ENCODE measurements at places on chromosomes 6 and 20.
A peak's percentile ranks its signal among the peaks of the same experiment; 100 is the strongest.

DNA sequence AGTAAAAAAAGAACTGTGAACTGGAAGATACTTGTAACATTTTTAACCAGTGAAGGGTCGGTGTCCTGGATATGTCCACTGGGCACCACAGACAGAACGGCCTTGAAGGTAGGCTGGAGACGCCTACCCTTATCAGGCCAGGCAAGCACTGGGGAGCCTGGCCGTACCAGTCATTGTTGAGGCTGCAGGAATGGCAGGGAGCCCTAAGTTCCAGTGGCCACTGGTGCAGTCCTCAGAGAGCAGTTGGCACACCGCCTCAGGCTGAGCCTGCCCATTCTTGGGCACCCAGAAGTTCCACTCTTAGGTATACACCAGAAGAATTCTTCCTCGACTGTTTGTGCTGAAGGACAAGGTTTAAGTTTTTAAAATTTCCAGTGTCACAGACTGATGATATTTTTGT lies 20.5 kb downstream of the DNAJC5 start:
- no peak for DNase-seq

GRCh38 chr6:73823046-73823735 lies 127.2 kb downstream of the CD109 start:
- no peak for DNase-seq

DNA sequence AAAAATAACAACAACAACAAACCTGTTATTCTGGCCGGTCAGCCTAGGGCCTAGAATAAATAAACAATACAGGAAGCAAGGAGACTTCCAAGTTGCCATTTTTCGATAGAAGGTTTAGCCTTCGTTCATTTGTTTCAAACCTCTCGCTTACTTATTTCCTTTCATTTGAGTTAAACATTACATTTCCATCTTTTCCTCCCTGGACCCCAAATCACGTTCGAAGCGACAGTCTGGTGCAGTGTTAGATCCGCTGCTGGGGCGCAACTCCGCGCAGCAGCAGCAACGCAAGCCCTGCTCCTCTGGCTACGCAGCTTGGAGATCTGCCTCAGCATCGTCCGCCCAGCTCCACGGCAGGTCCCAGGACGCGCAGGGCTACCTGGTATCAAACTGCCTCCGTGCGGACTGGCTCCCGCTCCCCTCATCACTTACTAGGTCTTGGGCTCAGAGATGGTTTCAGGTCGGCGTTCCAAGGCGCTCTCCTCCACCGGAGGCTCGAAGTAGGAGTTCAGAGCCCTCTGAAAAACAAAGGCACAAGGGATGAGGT lies 530 bp downstream of the TDP2 start:
- DNase-seq = peak; percentile 55

- DNase-seq = no peak
These were observed 219.2 kb upstream of the ZFP64 start for GRCh38 chr20:52410731-52411234.

DNA sequence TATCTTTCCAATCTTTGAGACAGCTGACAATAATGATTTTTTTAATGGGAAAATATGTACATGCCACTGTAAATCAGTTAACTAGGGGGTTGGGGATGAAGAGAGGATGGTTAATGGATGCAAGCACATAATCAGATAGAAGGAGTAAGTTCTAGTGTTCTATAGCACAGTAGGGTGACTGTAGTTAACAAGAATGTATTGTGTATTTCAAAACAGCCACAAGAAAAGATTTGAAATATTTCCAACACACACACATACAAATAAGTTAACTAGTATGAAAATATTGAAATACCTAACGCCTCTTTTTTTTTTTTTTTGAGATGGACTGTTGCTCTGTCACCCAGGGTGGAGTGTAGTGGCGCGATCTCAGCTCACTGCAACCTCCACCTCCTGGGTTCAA lies 153.4 kb upstream of the SALL4 start:
- no peak for DNase-seq
